Activated naive CD4-positive, alpha-beta T cell treated with Interleukin-2 at 50 U/mL for 16 hours (primary cell): ENCODE measurements at places on chromosomes 6 and 20.

- DNase-seq, result no peak
These were observed 25.7 kb downstream of the NTSR1 start for GRCh38 chr20:62734326-62734725.

- no peak for DNase-seq
These were observed 48.8 kb downstream of the CTCFL start for GRCh38 chr20:57476084-57476526.

GRCh38 chr20:56829788-56830385, 200.8 kb downstream of the TFAP2C start:
- no peak for DNase-seq

GRCh38 chr6:135938576-135939207, 87.2 kb downstream of the PDE7B start:
- no peak for DNase-seq

DNA sequence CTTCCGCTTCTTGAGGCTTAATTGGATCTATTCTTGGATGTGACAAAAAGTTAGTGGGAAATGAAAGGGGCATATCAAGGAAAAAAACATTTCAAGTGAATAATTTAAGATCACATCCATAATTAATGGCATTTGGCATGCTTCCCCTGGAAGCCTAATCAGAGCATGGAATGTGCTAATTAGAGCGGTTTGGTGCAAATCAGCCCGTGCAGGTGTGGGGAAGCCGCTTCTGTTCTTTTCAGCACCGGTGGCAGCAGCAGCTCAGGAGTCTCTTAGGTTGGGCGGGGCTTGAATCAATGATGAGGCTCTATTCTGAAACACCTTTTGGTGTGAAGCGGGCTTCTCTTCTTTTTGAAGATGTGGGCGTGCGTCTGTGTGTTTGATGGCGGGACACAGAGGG, 301.2 kb downstream of the LRFN2 start:
- DNase-seq, result no peak

DNA sequence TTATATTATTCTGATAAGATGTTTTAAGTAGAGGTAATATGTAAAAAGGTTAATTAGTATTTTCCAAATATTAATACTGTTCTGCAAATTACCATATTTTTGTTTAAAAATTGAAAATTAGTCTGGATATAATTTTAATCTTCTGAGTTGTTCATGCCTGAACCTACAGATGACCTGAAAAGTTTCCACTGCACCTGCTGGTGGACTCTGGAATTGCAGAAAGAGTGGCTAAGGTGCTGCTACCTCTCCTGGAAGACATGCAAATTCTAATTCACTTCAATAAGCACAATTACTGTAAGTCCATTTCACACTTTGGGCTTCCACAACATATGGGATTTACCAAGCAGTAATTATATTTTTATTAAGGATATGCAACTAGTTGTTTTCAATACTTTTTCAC, 77.7 kb upstream of the OLIG3 start:
- DNase-seq, result peak; percentile 67

DNA sequence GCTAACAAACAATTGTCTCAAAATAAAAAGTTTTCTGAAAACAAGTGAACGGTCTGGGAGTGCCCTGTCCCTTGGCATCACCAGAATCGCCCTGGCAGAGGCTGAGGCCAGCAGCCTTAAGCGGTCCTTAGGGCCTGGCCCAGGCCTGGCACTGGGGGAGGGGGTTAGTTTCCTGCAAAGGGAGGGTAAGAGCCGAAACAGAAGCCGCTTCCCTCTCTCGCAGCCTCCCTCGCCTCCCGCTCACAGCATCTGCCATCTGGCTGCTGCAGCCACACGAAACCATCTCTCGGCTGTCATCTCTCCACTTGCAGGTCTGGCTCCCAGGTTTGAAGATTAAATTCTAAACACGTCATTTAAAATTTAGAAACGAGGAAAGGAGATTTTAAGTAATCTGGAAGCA, 31.5 kb downstream of the PMEPA1 start:
- no peak for DNase-seq

- DNase-seq, result no peak
These were observed 5.3 kb downstream of the HDDC2 start for GRCh38 chr6:125296471-125296870.

DNA sequence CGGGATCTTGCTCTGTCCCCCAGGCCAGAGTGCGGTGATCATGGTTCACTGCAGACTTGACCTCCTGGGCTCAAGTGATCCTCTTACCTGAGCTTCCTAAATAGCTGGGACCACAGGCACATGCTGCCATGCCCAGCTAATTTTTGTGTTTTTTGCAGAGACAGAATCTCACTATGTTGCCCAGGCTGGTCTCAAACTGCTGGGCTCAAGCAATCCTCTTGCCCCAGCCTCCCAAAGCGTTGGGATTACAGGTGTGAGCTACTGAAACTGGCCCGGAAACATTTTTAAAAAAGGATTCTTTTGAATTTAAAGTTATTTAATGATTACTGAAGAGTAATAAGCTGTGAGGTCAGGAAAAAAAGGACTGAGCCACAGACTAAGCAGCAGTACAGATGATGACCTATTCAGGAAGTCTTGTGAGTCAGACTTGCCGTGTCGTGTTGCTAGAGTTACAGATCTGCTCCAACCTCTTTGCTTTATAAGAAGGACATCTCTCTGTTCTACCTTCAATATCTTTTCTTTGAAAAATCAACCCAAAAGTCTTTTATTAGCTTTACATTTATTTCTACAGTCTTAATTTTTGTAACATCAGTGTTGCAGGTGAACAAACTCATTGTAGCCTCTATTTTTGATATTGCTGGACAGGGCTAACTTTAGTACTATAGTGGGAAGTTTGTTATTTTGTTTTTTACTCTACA, 108.7 kb downstream of the NCOA3 start:
- peak; percentile 72 for DNase-seq

- no peak for DNase-seq
These were observed 66.8 kb upstream of the CD93 start for GRCh38 chr20:23152902-23153301.

DNA sequence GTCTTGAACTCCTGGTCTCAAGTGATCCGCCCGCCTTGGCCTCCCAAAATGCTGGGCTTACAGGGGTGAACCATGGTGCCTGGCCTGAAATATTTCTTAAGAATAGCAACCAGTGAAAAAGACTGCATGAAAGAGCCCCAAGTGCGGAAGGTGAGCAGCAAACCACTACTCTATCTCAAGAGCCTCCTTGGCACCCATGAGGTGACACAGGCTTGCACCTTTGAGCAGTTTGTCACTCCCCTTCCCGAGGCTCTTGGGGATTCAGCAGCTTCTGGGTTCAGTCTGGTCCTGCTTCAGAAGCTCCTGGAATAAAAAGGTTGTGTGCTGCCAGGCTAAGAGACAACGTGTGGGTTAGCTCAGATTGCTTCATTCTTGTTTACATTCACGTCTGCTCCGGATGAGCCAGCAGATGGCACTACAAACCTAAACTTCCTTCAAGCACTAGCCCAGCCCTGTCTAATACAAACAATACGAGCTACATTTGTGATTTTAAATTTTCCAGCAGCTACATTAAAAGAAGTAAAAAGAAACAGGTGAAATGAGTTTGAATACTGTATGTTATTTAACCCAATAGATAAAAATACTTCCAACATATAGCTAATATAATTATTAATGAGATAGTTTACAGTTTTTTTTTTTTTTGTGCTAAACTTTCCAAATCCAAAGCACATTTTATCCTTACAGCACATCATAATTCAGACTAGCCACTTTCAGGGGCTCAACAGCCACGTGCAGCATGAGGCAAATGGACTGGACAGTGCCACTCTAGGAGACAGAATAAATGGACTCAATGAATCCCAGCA, 46.2 kb downstream of the GJA10 start:
- peak; percentile 63 for DNase-seq

DNA sequence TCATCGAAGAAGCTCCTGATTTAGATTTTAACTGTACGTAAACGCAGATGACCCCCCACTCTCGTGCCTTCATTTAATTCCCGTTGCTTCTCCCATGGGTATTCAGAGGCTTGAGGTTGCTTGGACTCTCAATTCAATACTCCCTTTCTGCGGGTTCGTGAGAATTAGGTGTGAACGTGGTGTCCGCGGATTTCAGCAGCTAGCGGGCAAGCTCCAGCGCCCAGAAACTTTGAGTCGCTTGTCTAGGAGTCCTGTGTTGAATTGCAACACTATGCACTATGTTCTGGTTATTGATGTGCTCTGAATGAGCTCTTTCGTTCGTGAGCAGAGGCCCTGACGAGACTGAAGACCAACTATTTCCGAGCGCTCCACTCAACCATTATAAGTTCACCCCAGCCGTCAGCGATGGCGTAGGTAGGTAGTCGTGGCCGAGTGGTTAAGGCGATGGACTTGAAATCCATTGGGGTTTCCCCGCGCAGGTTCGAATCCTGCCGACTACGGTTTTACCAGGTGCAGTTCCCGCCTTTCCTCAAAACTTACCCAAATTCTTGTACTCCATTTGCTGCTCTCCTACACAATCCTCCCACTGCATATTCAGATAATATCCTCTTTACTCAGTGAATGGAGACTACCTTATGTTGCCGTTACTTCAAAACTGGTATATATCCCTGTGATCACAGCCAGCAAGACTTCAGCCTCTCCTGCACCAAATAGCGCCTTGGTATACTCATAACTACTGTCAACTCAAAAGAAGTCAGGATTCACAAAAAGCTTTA, 72.6 kb upstream of the ZNF184 start:
- DNase-seq, result peak; percentile 17

DNA sequence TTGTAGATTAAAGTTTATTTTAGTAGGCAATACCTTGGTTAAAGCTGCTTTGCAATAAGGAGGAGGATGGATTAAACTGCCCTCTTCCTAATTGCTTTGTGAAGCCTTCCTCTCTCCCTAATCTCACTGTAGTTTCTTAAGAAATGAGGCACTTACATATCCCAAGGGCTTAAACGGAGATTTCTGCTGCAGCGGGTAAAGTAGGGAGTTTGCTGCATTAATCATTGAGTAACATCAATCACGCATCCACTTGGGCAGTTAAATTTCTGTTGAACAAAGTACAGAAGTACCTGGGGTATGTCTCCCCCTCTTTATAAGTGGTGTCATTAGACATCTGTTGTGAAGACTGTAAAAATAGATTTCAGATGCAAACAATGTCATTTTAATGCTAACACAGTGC, 29.5 kb upstream of the ARID1B start:
- DNase-seq, result no peak

- DNase-seq, result no peak
These were observed 33.3 kb downstream of the ZC3H12D start for GRCh38 chr6:149451376-149452036.

GRCh38 chr6:137638926-137639706, 144.9 kb upstream of the OLIG3 start:
- no peak for DNase-seq

DNA sequence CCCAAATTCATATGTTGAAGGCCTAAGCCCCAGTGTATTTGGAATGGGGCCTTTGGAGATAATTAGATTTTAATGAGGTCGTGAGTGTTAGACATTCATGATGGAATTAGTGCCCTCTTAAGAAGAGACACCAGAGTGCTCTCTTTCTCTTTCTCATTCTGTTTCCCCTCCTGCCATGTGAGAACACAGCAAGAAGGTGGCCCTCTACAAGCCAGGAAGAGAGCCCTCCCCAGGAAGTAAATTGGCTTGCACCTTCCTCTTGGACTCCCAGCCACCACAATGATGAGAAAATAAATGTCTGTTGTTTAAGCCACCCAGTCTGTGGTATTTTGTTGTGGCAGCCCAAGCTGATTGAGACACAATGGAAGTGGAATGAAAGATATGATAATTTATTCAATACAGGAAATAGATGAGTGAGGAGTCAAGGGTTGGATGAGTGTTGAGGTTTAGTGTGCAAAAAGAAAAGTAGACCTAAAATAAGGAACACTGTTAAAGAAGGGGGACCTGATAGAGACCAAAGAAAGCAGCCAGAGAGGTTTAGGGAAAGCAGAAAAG, 25.9 kb upstream of the ATXN1 start:
- no peak for DNase-seq

DNA sequence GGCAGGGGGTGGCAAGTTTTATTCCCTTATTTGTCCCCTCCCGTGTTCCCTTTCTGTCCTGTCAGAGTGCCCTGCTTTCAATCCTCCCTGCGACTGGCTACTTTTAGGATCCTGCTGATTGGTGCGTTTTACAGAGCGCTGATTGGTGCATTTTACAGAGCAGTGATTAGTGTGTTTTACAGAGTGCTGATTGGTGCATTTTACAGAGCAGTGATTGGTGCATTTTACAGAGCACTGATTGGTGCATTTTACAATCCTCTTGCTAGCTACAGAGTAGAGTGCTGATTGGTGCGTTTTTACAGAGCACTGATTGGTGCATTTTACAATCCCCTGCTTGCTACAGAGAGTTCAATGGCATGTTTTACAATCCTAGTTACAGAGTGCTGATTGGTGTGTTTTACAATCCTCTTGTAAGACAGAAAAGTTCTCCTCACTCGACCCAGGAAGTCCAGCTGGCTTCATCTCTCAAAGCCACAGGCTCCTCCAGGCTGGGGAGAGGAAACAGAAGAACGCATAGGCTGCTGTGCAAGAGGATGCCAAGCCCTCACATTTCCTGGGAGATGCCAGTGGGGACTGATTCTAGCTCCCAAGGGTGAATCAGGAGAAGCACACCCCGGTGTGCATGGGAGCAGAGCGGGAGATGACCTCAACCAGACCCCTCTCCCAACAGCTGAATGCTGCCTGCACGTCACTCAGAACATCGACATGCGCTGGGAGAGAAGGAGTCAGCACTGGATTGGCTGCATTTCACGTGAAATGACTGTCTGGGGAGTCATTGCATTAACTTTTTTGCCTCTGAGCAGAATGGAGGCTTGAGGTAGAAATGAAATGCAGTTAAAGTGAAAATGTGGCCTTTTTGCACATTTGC, 48.3 kb upstream of the SLC22A23 start:
- DNase-seq, result no peak

- no peak for DNase-seq
These were observed 42.7 kb downstream of the RAMACL start for GRCh38 chr6:166543603-166544295.

DNA sequence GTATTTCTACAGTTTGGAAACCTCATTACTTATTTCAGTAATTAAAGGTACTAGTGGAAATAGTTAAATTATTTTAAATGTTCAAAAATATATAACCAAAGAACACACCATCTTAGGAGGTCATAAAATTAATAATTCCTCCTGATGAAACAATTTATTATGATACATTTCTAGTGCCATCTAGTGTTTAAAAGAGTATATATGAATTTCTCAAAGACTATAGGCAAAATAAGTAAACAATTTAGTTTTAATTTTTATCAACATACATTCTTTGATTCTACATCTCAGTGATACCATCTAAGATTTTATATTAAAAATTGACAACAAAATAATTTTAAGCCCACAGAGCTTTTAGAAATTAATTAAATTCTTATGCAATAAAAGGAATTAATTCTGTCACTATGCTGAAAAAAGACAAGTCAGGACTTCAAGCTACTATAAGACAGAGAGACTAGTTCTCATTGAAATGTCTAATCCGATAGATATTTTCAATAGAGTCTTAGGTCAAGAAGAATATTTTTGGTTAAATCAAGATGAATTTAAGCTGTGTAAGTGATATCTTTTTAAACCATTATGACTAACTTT, 107.8 kb upstream of the RNF217 start:
- DNase-seq, result no peak

- no peak for DNase-seq
These were observed 111.3 kb downstream of the SIM1 start for GRCh38 chr6:100353276-100354015.
